Hypothalamus (tissue), 51 donors: ENCODE measurements at places on chromosomes 4 and X.

GRCh38 chrX:13778916-13779315, 38.0 kb downstream of the GPM6B start:
- DNase-seq, result no peak

- DNase-seq, result no peak
These were observed 115.7 kb upstream of the GATB start for GRCh38 chr4:151876381-151876988.

DNA sequence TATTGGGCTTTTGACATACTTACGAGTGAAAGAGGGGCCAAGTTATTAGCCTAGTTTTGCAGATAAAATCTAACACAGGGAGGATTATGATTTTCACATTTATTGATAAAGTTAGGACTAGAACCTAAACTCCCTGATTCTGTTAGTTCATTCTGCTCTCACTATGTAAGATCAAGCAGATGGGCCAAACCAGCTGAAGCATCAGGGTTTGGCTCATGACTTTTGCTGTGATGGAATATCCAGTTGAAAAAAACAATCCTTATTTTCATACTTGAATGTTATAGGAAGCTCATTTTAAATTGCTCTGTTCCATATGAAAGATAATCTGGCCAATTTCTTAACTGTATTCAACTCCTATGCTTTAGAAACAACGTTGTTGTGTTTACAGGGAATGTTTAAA, 21.2 kb downstream of the SPRY1 start:
- no peak for DNase-seq

DNA sequence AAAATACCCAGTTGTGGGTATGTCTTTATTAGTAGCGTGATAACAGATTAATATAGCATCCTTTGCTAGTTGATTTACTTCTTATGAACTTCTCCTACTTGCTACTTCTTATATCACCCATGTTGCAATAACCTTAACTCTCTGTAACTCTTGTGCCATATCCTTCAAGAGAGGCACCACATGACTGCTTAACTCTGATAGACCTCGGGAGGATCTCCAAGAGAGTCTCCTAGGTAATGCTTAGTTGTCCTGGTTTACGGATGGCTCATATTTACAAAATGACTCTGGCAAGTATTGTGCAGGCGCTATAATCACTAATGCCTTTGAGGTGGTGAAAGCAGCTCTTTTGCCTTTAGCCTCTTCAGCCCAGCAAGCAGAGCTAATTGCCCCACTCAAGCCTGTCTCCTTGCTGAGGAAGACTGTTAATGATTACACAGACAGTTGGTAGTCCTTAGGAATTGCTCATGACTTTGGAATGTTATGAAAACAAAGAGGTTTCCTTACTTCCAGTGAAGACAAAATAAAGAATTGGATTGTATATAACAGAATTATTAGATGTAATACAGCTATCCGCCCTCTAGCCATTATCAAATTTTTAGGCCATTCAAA, 1305.8 kb downstream of the PCDH7 start:
- no peak for DNase-seq

DNA sequence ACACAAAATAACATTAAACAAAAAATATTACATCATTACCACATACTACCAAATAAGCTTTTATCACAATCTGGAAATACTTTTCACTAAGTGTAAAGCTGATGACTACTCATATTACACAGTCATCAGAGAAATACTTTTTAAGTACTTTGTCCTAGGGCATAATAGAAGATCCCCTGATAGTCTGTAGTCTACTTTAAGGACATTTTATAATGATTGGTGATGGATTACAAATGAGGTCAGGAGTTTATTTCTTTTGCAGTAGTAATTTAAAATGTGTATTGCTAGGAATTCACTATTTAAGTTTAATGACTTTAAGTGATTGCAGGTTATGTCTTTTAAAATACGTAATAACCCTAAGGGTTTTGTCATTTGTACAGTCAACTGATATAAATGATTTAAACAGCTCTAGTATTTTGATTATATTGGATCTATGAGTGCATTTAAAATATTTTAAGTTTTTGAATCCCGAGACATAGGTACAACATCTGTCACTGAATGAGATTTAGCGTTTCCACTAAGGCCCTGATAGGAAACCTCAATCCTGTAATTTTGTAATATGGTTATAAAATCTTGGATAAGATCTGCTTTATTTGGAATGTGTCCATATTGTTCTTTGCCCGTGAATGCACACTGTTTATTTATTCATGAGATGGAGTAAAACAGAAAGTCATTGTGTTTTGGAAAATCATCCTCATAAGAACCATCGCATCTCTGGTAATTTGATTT, 189.5 kb downstream of the ARAP2 start:
- no peak for DNase-seq

DNA sequence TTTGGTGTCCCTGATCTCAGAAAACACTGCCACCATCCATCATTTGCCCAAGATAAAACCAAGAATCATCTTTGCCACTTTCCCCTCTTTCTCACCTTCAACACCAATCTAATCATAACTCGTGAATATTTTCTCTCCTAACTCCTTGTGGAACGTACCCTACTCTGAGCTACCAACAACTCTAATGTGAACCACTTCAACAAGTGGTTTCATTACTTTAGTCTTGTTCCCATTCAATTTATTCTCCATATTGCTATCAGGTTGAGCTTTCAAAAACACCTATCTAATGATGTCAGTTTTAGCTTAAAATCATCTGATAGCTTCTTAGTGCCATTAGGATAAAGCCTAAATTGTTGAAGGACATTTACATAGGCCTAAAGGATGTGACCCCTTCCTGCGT, 39.8 kb upstream of the CXorf38 start:
- DNase-seq, result no peak

DNA sequence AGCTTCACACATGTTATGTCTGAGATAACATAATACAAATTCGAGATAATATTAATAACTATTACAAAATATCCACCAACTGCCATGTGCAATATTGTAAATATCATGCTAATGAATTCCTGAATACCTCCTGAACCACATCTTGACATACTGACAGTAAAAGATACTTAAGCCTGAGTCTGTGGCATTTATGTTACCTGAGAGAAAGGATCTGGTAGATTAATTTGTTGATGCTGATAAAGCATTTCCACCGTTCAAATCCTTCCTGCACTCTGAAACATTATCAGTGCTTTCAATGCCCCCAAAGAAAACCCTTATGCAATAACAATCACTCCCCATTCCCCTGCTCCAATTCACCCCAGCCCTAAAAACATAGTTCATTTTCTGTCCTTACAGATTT, 38.8 kb upstream of the ADGRA3 start:
- no peak for DNase-seq

DNA sequence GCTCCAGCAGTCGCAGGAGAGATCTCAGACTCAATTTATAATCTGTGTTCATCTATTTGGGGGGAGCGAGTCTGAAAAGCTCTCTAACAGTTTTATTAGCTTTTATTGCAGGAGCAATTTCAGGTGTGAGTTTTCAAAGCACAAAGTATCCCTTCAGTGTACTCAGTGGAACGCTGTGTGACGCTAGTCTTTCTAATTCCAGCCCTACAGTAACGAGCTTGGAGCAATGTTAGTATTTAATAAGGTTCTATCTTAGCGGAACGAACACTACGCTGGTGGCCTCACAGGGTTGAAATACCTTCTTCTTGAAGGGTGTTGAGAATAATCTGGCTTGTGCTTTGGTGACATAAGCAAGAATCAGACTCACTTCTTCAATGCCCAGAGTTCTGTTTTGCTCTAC, 8.4 kb downstream of the HS3ST1 start:
- no peak for DNase-seq
